Activated CD4-positive, alpha-beta T cell treated with anti-CD3 and anti-CD28 coated beads for 24 hours (primary cell): ENCODE measurements at places on chromosomes 2 and 18.

GRCh38 chr2:197209246-197209645 lies 101.3 kb downstream of the ANKRD44 start:
- DNase-seq = no peak

GRCh38 chr2:107242811-107243210 lies 356.8 kb upstream of the ST6GAL2 start:
- no peak for DNase-seq

DNA sequence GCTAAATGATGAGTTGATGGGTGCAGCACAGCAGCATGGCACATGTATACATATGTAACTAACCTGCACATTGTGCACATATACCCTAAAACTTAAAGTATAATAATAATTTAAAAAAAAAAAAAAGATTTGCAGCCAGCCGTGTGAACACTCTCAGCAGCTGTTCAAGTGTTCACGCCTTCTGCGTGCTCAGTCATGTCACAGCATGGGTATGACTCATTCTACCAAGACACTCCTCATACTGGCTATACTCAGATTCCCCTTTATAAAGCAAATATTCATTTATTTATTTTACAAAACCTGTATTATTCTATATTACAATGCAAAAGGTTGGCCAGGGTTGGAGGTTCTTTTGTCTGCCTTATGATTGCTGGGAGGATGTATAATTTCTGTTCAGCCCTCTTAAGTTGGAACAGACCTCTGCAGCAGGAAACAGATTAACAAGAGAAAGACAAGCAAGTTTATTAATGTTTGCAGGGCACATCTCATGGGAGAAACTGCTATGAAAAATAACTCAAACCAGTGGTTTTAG lies 1230.6 kb upstream of the CHAC2 start:
- DNase-seq = no peak

- DNase-seq = no peak
Measured at GRCh38 chr2:70574618-70575017, 21.0 kb upstream of the TGFA start.

DNA sequence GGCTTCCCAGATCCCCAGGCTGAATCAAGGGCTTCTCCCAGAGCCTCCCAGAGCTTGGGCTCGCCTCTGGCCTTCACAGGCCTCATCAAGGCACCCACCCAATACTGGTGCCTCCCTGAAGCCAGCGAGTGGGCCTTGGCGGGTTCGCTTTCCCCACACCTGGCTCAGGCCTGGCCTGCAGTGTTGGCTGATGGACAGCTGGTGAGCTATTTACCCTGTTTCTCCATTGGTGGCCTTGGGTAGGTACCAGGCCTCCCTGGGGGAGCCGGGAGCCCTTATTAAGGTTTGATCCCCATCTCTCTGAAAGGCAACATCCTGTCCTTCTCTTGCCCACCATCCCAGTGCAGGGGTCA lies 18.2 kb upstream of the DUSP2 start:
- no peak for DNase-seq

DNA sequence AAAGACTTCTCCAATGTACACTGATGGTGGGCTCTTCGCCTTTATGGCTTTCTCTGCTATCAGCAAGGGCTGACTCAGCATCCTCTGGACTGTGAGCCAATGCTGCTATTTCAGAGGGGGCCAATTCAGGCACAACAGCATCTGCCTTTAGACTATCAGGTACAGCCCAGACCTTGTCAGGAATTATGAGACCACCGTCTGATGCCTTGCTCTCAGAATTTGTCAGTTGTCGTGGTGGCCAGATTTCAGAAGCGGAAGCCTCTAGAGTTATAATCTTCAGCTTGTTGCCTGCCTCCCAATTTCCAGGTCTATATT lies 92.7 kb downstream of the ALPK2 start:
- DNase-seq = no peak

- DNase-seq = no peak
Measured at GRCh38 chr2:11697103-11697871, 27.3 kb upstream of the NTSR2 start.

DNA sequence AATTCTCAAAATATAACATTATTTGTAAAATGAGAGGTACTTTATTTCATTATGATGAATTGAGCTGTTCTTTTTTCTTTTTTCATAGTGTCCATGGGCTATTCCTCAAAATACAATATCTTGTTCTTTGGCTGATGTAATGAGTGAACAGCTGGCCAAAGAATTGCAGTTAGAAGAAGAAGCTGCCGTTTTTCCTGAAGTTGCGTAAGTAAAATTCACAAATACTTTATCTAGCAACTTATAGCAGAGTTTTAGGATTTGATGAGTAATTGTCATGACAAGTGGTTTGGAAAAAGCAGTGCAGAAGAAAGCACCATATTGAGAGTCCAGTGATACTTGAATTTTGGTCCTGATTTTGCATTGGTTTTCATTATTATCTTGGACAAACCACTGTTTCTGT lies 9.8 kb downstream of the RIOK3 start:
- DNase-seq = no peak

DNA sequence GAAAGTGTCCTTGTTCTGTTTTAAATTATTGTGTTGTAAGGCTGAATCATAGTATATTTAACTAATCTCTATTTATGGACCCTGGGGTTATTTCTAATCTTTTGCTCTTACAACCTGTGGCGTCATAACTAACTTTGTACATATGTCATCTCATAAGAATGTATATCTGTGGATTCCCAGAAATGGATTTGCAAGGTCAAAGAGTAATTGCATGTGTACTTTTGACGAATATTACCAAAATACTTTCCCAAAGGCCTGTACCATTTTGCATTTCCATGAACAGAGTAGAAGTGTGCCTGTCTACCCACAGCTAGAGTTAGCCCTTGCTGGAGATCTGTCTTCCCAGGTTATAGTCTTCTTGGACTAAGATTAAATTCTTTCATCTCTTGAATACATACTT lies 42.8 kb downstream of the SEMA4F start:
- DNase-seq = no peak
